ENCODE measurements at places on chromosomes 5 and 9.
A peak's percentile ranks its signal among the peaks of the same experiment; 100 is the strongest.

DNA sequence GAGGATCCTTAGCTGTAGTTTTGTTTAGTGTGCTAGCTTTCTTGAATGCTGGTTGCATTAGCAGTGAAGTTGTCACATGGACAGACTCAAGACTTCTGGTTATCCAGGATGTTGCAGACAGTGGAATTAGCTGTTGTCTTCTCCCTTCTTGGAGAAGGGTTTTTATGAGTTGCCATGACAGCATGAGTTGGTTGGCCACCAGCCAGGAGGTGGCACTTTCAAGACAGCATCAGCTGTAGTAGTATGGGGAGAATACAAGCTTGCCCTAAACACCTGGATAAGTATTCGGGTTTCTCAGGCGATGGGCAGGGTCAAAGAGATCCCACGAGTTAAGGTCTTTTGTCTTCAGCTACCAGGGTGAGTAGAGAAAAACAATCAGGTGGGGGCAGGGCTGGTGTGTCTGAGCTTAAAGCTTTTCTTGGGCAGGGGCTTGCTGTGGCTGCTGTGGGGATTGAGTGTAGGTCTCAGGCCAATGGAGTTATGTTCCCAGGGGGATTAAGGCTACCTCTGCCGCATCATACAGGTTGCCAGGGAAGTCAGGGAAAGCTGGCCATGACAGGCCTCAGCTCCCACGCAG, 7.7 kb upstream of the C5orf47 start:
- H3K36me3 ChIP-seq = no peaks in the 10 kb centered on the region
- no peak overlapping the region for H3K27ac ChIP-seq
- DNase-seq = no peak
- peaks cover 9% of the 10 kb centered on the region for H3K27me3 ChIP-seq
- no peaks in the 10 kb centered on the region for H3K4me1 ChIP-seq
- H3K4me3 ChIP-seq = no peak overlapping the region

GRCh38 chr5:171537070-171537849, 117.8 kb downstream of the FGF18 start:
- no peaks in the 10 kb centered on the region for H3K36me3 ChIP-seq
- H3K27ac ChIP-seq = no peak overlapping the region
- DNase-seq = no peak
- no peaks in the 10 kb centered on the region for H3K27me3 ChIP-seq
- no peaks in the 10 kb centered on the region for H3K4me1 ChIP-seq
- H3K4me3 ChIP-seq = no peak overlapping the region

DNA sequence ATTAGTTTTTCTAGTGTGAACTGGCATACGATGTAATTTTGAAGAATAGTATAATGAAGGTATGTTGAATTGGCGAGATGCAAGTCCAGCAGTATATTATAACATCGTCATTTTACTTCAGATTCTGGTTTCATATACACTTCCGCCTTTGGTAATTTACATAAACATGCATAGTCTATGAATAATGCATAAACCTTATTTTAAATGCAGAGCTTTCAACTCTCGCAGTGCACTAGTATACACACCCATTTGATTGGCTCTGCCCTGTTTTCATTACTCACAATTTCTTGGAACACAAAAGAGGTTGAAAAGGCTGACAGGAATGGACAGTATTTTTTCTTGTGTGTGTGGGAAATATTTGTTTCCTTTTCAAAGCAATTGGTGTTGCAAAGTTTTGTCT, 128.9 kb upstream of the CCNH start:
- no peak overlapping the region for H3K4me3 ChIP-seq
- DNase-seq = no peak
- H3K4me1 ChIP-seq = no peaks in the 10 kb centered on the region

DNA sequence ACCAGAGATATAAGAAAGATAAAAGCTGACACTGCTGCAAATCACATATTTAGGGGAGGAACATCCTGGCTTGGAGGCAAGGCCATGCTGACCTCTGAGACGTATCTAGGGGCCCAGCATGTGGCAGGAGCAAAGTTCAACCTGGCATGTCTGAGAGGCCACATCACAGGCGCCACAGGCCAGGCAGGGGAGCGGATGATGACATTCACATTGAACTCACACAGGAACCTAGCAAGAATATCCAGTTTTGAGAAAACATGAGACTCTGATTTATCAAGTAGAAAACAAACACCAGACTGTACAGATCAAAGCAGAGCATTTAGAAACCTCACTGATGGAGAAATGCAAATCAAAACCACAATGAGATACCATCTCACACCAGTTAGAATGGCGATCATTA, 64.2 kb upstream of the STK32A start:
- H3K27ac ChIP-seq = no peak overlapping the region
- H3K36me3 ChIP-seq = no peaks in the 10 kb centered on the region
- no peaks in the 10 kb centered on the region for H3K27me3 ChIP-seq
- H3K4me3 ChIP-seq = no peak overlapping the region
- H3K4me1 ChIP-seq = no peaks in the 10 kb centered on the region
- no peak for DNase-seq

DNA sequence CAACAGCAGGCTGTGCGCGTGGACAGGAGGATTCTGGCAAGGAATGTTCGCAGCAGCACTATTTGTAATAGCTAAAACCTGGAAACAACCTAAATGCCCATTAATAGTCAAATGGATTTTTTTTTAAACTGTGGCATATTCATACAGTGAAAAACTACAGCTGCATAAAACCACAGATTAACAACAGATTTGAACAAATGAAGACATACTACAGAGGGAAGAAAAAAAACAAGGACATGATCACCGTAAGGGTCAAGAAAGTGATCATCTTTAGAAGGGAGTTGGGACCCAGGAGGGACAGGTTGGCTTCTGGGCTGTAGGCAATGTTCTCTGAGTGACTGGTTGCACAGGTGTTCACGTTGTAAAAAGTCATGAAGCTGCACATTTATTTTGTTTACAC, 1.2 kb upstream of the TMOD1 start:
- peaks cover 15% of the 10 kb centered on the region for H3K27me3 ChIP-seq
- H3K4me3 ChIP-seq = no peak overlapping the region
- peaks cover 19% of the 10 kb centered on the region for H3K4me1 ChIP-seq
- peaks cover 17% of the 10 kb centered on the region for H3K36me3 ChIP-seq
- no peak overlapping the region for H3K27ac ChIP-seq
- DNase-seq = no peak

DNA sequence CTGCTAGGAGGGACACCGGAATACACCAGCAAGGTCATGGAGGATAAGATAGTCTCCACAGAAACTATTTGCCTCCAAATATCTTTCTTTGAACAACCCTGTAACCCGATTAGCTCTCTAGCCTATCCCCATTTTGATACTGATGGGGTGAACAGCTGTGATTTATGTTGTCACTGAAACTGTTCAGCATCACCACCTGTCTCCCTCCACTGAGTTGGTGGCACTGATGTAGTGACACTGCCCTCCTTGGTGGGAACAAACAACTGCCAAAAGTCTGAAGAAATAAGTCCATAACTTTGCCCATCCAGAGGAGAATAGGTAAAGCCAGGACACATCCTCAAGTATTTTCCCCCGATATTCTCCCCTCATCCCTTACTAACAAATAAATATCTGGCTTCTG, 24.3 kb upstream of the KCNV2 start:
- H3K4me3 ChIP-seq = no peak overlapping the region
- H3K4me1 ChIP-seq = no peaks in the 10 kb centered on the region
- H3K36me3 ChIP-seq = no peaks in the 10 kb centered on the region
- no peak for DNase-seq
- H3K27me3 ChIP-seq = no peaks in the 10 kb centered on the region
- H3K27ac ChIP-seq = no peak overlapping the region

- H3K4me3 ChIP-seq = no peak overlapping the region
- peaks cover 15% of the 10 kb centered on the region for H3K27me3 ChIP-seq
- H3K36me3 ChIP-seq = no peaks in the 10 kb centered on the region
- no peak for DNase-seq
Measured at GRCh38 chr9:134913041-134913712, 4.5 kb downstream of the FCN1 start.

DNA sequence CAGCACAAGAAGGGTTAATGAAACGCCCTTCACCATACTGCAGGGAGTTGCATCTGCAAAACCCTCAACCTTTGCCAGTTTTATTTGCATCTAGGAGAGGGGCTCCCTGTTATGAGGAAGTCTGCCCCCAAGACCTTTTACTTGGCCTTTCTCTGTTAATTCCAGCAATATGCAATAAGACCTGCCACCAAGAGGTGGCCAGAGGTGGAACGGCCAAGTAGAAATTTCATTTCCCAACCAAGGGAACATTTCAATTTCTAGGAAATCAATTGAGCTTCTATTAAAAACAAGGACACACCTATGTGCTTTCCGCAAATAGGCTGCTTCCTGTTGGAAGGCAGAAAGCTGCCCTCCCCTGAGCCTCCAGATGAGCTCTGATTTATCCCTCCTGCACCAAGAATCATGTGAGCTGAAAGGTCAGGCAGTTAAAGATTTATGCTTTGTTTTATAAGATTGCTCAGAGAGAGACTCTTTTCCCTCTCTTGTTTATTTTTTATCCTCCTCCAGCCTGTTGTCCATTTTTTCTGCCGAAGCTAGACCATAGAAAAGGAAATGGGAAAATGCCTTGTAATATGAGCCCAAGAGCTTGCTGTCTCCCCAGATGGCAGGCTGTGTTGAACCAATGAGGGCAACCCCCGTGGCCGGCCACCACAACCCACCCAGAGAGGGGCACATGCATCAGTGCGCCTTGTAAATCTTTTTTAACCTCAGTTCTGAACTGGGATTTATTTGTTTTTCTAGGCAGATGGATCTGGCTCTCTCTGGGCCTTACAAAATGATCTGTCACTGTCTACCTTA, 572.8 kb downstream of the TLE1 start:
- DNase-seq = no peak
- H3K4me3 ChIP-seq = no peak overlapping the region
- no peaks in the 10 kb centered on the region for H3K36me3 ChIP-seq
- H3K27ac ChIP-seq = no peak overlapping the region

GRCh38 chr5:90940227-90940995, 381.8 kb downstream of the ADGRV1 start:
- no peaks in the 10 kb centered on the region for H3K27me3 ChIP-seq
- H3K36me3 ChIP-seq = no peaks in the 10 kb centered on the region
- no peak for DNase-seq
- H3K27ac ChIP-seq = no peak overlapping the region

DNA sequence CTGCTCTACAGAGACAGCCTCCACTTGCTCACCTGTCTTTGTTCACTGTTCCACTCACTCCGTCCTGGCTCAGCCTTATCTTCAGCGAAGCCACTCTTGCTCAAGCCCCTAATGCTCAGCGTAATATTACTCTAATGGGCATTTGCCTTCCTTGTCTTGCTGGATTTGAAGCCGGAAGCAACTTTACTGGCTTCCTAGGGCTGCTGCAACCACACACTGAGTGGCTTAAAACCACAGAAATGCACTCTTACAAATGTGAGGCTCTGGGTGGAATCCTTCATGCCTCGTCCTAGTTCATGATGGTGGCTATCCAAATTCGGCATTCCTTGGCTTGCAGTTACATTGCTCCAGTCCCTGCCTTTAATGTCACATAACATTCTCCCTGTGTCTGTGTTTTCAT, 85.5 kb upstream of the MARCHF11 start:
- H3K27me3 ChIP-seq = no peaks in the 10 kb centered on the region
- no peak overlapping the region for H3K27ac ChIP-seq
- no peaks in the 10 kb centered on the region for H3K36me3 ChIP-seq
- H3K4me3 ChIP-seq = no peak overlapping the region
- no peaks in the 10 kb centered on the region for H3K4me1 ChIP-seq
- DNase-seq = no peak

DNA sequence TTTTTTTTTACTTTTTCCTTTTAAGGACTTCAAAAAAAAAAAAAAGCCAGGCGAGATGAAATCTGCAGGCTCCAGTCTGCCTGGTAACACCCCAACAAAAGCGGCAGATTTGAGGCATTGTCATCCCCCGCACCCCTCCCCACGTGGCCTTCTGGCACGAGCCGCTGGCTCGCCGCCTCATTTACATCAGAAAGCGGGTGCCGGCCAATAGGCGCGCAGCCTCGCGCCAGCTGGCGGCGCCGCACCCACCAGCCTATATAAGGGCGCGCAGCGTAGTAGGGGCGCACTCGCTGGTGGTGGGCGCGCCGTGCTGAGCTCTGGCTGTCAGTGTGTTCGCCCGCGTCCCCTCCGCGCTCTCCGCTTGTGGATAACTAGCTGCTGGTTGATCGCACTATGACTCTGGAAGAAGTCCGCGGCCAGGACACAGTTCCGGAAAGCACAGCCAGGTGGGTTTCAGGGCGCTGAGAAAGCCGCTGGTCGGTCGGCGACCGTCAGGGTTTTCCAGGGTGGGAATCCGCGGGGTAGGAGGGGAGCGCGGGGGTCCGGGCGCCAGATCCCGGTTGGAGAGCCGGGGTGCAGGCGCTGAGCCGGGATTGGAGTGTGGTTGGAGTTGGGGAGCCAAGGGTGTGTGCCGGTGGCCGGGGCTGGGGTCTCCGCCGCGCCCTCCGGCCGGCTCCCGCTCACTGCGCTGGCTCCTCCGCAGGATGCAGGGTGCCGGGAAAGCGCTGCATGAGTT, at the start of gene GADD45G:
GADD45G (plus strand) TSS at position 284 of the 736 bp plus-strand sequence; CDS start at position 394, 110 bp downstream.
- no peaks in the 10 kb centered on the region for H3K27me3 ChIP-seq
- H3K4me3 ChIP-seq = peak within 1 kb of the TSS; percentile 80
- peak; percentile 95 for DNase-seq
- peak within 1 kb of the TSS; percentile 93 for H3K27ac ChIP-seq

DNA sequence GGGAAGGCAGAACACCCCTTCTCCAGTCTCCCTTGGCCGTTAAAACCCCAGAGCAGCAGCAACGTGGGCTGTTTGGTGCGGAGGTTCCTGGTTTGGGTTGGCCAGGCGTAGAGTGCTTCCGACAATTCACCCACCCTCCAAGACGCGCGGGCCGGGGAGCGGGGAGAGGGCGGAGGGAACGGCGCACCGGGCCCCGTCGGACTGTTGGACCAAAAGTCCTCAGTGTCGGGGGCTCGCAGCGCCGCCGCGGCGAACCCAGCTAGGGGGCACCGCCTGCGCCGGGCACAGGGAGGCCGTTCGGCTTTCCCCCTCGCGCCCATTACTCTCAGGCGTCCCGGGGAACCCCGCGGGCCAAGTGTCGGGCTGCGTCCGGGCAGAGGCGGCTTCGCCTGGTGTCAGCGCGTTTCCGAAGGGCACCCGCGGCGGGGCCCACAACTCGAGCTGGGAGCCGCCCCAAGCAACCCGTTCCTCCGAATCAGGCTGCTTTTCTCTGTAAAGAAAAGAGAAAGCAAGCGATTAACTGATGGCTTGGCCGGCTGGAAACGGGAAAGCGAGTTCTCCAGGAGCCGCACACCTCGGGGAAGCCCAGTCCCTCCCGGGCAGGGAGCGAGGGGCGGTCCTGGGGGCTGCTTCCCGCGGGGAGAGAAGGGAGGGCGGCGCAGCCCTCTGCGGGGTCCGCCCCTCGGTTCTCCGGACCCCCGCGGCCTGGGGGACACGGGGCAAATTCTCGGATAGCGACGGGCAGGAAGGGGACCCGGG, 145.5 kb downstream of the ERCC6L2 start:
- peak overlapping the region; percentile 68 for H3K4me3 ChIP-seq
- DNase-seq = no peak
- peaks cover 9% of the 10 kb centered on the region for H3K36me3 ChIP-seq
- peaks cover 29% of the 10 kb centered on the region for H3K27me3 ChIP-seq

GRCh38 chr9:112327718-112328450, 5.5 kb downstream of the PTBP3 start:
- peaks cover 50% of the 10 kb centered on the region for H3K4me1 ChIP-seq
- no peaks in the 10 kb centered on the region for H3K36me3 ChIP-seq
- no peak for DNase-seq
- no peak overlapping the region for H3K27ac ChIP-seq
- H3K4me3 ChIP-seq = no peak overlapping the region
- no peaks in the 10 kb centered on the region for H3K27me3 ChIP-seq

GRCh38 chr5:177169271-177169670, 35.7 kb downstream of the NSD1 start:
- H3K27me3 ChIP-seq = no peaks in the 10 kb centered on the region
- peaks cover 8% of the 10 kb centered on the region for H3K4me1 ChIP-seq
- no peak for DNase-seq
- H3K4me3 ChIP-seq = no peak overlapping the region
- peaks cover 26% of the 10 kb centered on the region for H3K36me3 ChIP-seq
